ENCODE measurements at places on chromosomes 3 and 15.

GRCh38 chr15:26438316-26438715 is 334.6 kb downstream of the GABRB3 start:
- no peak for DNase-seq

DNA sequence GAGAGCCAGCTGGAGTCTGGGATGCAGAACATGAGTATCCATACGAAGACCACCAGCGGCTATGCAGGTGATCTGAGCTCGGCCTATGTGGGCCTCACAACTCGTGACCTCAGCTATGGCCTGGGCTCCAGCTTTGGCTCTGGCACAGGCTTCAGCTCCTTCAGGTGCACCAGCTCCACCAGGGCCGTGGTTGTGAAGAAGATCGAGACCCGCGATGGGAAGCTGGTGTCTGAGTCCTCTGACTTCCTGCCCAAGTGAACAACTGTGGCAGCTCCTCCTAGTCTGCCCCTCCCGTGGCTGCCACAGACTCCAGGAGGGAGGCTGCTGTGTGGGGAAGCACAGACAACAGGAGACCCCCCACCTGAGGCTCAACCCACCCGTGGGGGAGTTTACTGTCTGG is 3.6 kb upstream of the KPNA4 start:
- DNase-seq, result no peak

- DNase-seq, result no peak
Observed at GRCh38 chr15:100757661-100758060, 122.0 kb upstream of the ALDH1A3 start.

DNA sequence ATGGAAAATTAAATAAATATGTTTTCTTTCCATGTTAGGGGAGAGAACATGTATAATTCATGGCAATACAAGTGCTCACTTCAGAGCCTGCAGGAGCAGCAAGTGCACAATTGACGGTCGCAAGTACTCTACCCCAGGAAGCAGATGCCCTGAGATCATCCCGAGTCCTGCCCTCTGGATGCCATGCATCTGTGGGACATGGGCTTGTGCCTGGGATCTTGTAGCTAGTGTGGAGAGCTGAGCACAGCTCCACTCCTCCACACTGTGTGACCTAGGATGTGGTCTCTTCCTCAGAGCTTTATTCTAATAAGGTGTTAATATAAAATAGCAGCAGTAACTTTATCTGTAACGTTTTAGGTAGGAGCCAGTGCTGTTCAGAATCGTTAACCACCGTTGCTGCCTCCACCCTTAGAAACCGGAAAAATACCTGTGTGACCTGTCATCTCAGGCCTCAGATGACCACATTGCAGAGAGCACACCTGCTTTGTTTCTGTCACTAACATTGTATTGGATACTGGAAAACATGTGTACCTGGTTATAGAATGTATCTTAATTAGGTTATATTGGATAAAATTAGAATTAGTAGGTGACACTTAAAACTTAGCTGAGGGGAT is 105.0 kb upstream of the GOLGA6L6 start:
- DNase-seq, result no peak

DNA sequence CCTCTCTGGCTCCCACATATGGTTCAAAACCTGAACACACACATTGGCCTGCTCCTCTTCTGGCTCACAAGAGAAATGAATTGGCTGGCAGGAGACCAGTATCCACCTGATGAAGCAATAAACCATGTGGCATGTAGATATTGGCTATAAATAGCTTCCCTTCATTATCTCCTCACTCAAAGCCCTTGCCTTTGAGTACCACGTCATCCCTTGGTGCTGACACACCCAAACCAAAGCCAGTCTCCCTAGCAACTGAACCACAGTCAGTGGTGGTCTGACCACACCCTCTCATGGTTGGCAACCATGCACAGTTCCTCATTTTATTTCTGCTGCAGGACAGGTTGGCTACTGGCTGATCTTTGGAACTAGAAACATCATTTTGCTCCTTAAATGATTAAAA is 98.8 kb downstream of the ZNF621 start:
- peak; percentile 6 for DNase-seq

DNA sequence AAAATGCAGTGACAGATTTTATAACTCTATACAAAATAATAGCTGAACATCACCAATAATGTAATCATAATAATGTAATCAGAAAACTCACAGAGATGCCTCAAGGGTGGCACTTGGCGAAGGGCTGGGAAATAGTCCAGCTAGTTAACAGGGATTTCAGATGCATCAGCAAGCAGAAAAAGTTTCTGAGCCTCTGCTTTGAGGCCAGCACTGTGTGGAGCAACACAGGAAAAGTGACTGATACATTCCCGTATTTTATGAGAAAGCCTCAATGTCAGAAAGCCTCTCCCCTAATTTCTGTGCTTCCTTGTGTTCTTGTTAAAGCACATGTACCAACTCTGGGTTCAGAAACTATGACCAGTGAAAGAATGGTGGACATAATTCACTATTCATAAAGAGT is 304.8 kb downstream of the VPS13C start:
- no peak for DNase-seq

- DNase-seq, result no peak
Observed at GRCh38 chr15:90945091-90945490, 9.6 kb upstream of the RCCD1 start.

- DNase-seq, result peak; percentile 14
Observed at GRCh38 chr15:45448066-45448915, 69.9 kb upstream of the GATM start.

GRCh38 chr3:8542190-8543135 is 40.8 kb downstream of the LMCD1 start:
- DNase-seq, result no peak

GRCh38 chr3:55572816-55573215 is 85.7 kb upstream of the WNT5A start:
- no peak for DNase-seq
